ENCODE measurements at places on chromosomes 2 and 18.

GRCh38 chr2:217279140-217279539 lies 419.3 kb upstream of the TNP1 start:
- no peak for DNase-seq

DNA sequence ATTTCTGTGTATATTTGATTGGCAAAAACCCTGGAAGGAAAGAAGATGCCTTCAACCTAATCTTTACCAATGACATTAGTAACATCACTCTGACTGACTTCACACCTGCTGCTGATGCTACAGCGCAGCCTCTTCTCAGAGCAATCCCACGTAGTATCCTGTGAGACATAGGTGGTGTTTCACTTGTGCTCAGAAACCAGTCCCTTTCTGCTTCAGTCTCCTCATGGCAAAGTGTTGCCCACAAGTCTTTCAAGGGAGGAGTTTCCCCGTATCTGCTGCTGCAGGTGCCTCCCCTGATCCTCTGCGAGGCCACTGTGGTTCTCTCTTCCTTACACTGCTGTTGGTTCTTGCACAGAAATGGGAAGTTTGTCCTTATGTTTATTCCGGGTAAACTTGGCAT lies 433.2 kb upstream of the TNP1 start:
- no peak for DNase-seq

DNA sequence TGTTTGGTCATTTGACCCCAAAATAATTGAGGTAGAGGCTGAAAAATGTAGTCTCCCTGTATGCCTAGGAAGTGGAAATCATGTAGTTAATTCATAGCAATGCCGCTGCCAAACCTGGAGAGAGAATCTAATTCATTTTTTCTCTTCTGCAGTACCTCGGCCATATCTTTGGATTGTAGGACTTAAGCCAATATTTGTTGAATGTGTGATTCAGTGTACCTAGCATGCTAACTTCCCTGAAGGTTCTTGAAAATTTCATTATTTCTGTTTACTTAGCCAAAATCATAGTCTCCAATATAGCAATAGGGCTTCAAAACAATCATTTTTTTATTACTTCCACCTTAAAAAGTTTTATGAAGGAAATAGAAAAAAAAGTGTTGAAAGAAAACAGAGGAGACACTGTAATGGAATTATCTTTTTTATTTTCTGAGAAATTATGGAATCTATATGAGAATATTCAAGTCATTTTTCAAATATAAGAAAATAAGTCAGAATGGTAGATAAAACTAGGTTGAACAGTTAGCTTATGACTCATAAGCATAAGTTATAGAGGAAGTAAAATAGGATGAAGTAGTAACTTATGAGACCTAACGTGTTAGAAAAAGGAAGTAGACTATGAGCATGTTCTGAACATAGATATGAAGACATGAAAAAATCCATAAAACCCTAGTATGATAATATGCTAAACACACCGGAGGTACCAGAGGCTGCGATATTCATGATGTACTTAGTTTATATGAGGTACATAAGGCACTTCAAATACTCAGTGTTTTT lies 35.2 kb upstream of the CDH19 start:
- no peak for DNase-seq

GRCh38 chr2:234963773-234964615 lies 12.2 kb downstream of the SH3BP4 start:
- DNase-seq, result no peak

GRCh38 chr2:46098621-46099062 lies 198.6 kb upstream of the EPAS1 start:
- DNase-seq, result no peak

GRCh38 chr2:14520385-14520945 lies 112.1 kb upstream of the LRATD1 start:
- no peak for DNase-seq

DNA sequence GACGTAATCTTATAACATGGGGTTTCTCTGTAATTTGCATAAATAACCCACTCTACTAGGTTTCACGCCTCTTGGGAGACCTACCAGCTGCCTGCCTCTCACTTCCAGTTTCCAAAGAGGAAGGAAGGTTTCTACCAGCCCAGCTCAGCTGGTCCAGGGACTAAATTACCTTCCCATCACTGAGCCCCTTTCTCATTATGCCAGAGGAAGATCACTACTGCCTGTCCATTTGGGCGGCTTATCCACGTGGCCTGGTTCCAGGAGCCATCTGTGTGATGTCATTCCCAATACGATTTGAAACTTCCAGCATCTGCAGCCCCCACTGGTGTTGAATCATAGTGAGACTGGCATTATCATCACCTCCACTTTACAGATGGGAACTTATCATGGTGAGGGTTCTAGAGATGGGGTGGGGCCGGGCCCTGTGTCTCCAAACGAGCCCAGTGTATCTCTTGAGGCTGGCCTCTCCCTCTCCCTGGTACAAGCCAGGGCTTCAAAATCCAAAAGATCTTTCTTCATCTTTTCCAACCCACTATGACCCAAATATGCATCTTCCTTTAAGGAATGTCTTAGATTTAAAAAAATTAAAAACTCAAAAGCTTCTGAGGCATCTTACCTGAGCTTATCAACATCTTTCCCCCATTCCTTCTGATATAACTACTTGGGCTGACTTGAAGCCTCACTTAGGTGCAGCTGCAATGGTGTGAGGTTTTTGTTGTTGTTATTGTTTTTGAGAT lies 140.8 kb downstream of the DDX1 start:
- DNase-seq, result no peak

GRCh38 chr2:145102706-145103105 lies 582.8 kb upstream of the ZEB2 start:
- DNase-seq, result no peak

- DNase-seq, result no peak
These were observed 82.3 kb downstream of the ACVR2A start for GRCh38 chr2:147927053-147927588.

DNA sequence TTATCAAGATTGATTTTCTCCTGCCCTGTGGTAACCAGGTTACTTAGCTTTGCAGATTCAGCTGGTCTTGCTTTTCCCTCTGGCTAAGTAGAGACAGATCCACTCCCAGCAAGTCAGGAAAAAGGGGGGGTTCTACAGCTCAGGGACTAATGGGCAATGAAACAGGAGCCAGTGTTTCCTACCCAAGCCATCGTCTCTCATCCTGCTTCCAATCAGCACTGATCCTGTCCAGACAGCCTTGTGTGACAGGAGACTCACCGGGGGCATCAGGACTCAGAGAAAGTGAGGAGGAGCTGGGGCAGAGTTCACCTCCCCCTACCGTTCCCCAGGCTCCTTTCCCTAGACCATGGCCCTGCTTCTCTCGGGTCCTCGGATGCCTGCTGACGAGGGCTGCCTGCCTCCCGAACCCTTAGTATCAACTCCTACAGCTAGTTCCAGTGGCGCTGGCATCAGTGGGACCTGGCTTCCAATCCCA lies 307.6 kb downstream of the ALK start:
- no peak for DNase-seq

DNA sequence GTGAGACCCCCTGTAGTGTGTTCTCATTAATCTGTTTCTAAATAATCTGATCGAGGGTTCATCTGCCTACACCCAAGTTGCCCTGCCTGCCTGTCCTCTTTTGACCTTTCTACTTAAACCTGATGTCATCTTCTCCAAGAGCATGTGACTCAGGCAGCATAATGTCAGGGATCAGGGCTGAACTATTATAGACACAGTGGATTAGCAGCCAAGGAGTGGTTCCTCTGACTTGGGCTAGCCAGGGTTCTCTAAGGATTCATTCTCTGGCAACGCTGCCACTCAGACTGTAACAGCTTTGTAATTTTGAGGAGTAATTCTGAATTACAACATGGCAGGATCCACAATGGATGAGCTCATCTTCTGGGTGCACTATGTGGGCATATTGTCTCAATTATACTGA lies 124.0 kb downstream of the MDH1 start:
- DNase-seq, result no peak

All from KBM-7 (cell line).